PC-9 (cell line): ENCODE measurements at places on chromosomes 1 and 21.
A peak's percentile ranks its signal among the peaks of the same experiment; 100 is the strongest.

- no peaks in the 10 kb centered on the region for H3K27me3 ChIP-seq
- H3K36me3 ChIP-seq = no peaks in the 10 kb centered on the region
- H3K4me3 ChIP-seq = no peak overlapping the region
- DNase-seq = no peak
- H3K4me1 ChIP-seq = no peaks in the 10 kb centered on the region
Measured at GRCh38 chr1:186785503-186785902, 43.2 kb upstream of the PLA2G4A start.

DNA sequence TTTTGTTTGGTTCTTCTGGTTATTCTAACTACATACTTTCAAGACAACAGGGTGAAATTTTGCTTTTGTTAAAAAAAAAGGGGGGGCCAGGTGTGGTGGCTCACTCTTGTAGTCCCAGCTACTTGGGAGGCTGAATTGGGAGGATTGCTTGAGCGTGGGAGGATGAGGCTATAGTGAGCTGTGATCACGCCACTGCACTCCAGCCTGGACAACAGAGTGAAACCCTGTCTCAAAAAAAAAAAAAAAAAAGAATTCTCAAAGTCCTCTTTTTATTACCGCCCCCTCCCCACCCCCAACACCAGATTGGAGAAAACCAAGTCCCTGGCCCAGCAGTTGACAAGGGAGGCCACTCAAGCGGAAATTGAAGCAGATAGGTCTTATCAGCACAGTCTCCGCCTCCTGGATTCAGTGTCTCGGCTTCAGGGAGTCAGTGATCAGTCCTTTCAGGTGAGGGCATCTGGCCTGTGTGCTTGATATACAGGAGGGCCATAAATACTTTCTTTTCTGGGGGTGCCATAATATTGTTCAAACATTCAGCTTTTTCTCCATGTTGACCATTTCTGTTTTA is 50.2 kb downstream of the LAMC2 start:
- peaks cover 46% of the 10 kb centered on the region for H3K36me3 ChIP-seq
- no peaks in the 10 kb centered on the region for H3K27me3 ChIP-seq
- H3K4me1 ChIP-seq = peaks cover 34% of the 10 kb centered on the region
- H3K27ac ChIP-seq = peak overlapping the region; percentile 92
- DNase-seq = no peak
- no peak overlapping the region for H3K4me3 ChIP-seq

GRCh38 chr1:20530306-20530705 is 22.1 kb upstream of the FAM43B start:
- H3K4me3 ChIP-seq = no peak overlapping the region
- peaks cover 21% of the 10 kb centered on the region for H3K4me1 ChIP-seq
- H3K36me3 ChIP-seq = no peaks in the 10 kb centered on the region
- no peak for DNase-seq
- no peak overlapping the region for H3K27ac ChIP-seq

- no peaks in the 10 kb centered on the region for H3K27me3 ChIP-seq
- no peak overlapping the region for H3K4me3 ChIP-seq
- H3K4me1 ChIP-seq = no peaks in the 10 kb centered on the region
- DNase-seq = no peak
- no peaks in the 10 kb centered on the region for H3K36me3 ChIP-seq
- no peak overlapping the region for H3K27ac ChIP-seq
Measured at GRCh38 chr1:219782311-219782710, 146.0 kb downstream of the SLC30A10 start.

DNA sequence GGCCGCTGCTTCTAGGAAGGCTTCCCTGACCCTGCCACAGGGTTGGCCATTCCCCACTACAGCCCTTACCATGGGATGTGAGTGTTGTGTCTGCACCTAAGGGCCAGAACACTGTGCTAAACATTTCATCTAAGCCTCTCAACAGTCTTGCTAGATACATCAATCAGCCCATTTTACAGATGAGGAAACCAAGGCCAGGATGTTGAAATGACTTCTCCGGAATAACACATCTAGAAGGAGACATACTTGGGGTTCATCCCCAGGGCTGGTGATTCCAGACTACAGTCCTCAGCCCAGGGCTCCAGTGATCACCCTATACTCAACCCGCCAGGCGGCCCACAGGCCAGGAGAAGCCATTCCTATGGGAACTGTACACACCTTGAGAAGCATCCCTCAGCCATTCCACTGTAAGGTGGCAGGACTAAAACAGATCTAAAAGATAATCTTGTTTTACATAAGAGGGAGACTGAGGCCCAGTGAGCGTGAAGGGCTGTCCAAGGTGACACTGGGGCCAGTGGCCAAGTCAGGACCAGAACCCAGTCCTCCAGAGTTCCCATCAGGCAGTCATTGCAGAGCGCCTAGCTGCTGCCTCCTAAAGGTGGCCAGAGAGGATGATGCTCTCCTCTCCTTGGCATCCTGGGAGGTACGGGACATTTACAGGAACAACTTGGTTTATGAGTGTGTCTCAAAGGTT is 119.5 kb downstream of the GLIS1 start:
- no peak overlapping the region for H3K4me3 ChIP-seq
- H3K27me3 ChIP-seq = no peaks in the 10 kb centered on the region
- no peak for DNase-seq
- H3K4me1 ChIP-seq = no peaks in the 10 kb centered on the region
- H3K36me3 ChIP-seq = no peaks in the 10 kb centered on the region

GRCh38 chr1:19310720-19311502 is 1.0 kb downstream of the AKR7A2 start:
- H3K27ac ChIP-seq = no peak overlapping the region
- no peaks in the 10 kb centered on the region for H3K36me3 ChIP-seq
- DNase-seq = no peak

GRCh38 chr1:23470282-23471070 is 13.5 kb downstream of the ASAP3 start:
- H3K36me3 ChIP-seq = no peaks in the 10 kb centered on the region
- H3K27me3 ChIP-seq = no peaks in the 10 kb centered on the region
- H3K4me3 ChIP-seq = no peak overlapping the region
- H3K4me1 ChIP-seq = peaks cover 21% of the 10 kb centered on the region
- no peak overlapping the region for H3K27ac ChIP-seq

DNA sequence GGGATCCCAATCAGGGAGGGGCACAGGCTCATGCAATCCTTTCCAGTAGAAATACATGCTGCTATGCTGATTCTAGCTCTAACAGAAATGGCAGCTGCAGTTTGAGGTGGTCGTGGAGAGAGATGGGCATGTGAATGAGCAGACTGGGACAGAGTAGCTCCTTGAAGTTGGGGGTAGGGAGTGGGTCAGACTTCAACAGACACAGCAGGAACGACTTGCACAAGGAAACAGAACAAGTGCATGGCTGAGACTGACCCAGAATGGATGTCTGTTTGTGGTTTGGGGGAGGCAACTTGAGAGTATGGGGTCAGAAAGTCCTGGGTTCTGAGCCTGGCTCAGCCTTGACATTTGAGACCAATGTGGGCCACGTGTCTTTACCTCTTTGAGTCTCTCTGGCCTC is 25.1 kb upstream of the TRABD2B start:
- H3K4me1 ChIP-seq = no peaks in the 10 kb centered on the region; the same call in 1 of the 2 replicates
- DNase-seq = no peak
- no peak overlapping the region for H3K27ac ChIP-seq

DNA sequence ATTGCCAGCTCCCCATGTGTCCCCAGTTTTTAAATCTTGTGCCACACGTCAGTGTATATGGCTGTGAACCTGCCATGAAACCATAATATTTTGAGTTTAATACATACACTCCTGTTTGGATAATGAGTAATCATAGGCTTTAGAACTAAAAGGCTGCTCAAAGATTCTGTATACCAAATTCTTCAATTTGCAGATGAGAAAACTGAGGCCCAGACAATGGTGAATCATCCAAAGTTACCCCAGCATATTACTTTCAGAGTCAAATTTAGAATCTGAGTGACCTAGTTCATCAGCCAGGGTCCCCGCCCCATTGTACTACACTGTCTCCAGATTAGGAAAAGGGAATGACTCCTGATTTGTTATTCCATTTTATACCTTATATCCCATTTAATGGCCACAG is 224.6 kb downstream of the FGGY start:
- no peak for DNase-seq
- H3K27me3 ChIP-seq = no peaks in the 10 kb centered on the region
- no peaks in the 10 kb centered on the region for H3K4me1 ChIP-seq
- no peak overlapping the region for H3K27ac ChIP-seq
